ENCODE measurements at places on chromosomes 5 and 9. TPM values are rescaled to one million over a fixed set of nuclear protein-coding genes. Genes with fewer than 3 reads are reported as not detected.

- no peak for DNase-seq
These were observed 185.0 kb downstream of the SREK1 start for GRCh38 chr5:66329078-66329477.

- DNase-seq: no peak
These were observed 30.9 kb upstream of the ABLIM3 start for GRCh38 chr5:149110406-149110805.

Gene ECSCR
- total RNA-seq: 7.9 TPM

DNA sequence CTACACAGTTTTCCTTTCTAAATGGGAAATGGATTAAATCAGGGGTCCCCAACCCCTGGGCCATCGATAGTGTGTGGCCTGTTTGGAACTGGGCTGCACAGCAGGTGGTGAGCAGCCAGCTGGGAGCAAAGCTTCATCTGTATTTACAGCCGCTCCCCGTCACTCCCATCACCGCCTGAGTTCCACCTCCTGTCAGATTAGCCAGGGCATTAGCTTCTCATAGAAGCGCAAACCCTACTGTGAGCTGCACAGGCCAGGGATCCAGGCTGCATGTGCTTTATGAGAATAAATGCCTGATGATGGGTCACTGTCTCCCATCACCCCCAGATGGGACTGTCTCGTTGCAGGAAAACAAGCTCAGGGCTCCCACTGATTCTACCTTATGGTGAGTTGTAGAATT, 41.2 kb upstream of the FLT4 start:
- no peak for DNase-seq
